ENCODE measurements at places on chromosomes 13 and 19. TPM values are rescaled to one million over a fixed set of nuclear protein-coding genes. Genes with fewer than 3 reads are reported as not detected.
A peak's percentile ranks its signal among the peaks of the same experiment; 100 is the strongest.

IRGC gene
- 218 TPM for total RNA-seq

ZNF793 gene
- total RNA-seq: 33.5 TPM

CELF5 gene
- 3.1 TPM for total RNA-seq

HSPB6 gene
- 57.1 TPM for total RNA-seq

DNA sequence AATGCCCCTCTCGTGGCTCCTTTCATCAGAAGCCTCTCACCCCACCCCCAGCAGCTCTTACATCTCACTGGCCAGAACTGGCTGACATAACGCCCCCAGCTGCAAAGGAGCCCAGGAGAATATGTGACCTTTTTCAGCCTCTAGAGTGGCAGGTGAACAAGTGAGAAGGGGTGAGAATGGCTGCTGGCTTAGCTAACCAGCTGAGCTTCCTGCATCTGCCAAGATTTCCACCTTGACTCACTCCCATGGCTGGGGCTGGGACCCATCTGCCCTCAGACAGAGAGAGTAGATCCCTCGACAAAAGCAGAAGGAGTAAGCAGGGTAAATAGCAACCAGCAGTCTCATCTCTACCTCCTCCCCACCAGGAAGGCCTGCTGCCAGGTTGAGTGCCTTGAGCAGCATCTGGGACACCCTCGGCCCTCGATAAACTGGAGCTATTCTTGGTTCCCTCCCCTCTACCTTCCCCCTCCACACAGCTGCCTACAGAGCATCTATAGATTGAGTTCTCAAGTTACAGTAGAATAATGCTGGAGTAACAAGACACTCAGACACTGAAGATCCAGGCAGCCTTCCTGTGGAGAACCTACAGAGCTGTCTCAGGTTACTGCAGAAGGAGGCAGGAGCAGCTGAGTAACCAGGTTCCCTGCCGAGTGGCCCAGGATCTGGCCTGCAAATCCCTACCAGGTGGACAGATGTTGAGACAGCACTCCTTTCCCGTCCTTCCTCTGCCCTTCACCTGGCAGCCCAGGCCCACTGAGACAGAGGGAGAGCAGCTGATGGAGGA is 15.5 kb downstream of the KASH5 start:
- no peak for DNase-seq
- H3K4me1 ChIP-seq: no peaks in the 10 kb centered on the region
- no peak overlapping the region for H3K27ac ChIP-seq
- no peaks in the 10 kb centered on the region for H3K27me3 ChIP-seq
- no peak overlapping the region for H3K4me3 ChIP-seq

DNA sequence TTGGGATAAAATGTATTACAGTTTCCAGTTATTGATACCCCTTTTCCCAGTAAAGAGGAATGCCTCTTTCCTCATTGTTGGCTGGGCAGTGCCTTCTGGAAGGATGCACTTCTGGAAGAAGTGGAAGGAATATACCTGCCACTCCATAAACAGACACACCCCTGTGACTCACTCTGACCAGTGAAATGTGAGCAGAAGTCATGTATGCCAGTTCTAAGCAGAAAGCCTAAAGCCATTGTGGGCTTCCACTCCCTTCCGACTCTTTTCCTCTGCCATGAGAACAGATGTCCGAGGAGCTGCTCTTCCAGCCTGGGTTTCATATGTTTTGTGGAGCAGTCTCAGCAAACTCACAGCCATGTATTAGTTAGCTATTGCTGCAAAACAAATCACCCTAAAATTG is 166.1 kb upstream of the SERP2 start:
- H3K27me3 ChIP-seq: no peaks in the 10 kb centered on the region
- H3K4me1 ChIP-seq: no peaks in the 10 kb centered on the region
- no peak overlapping the region for H3K4me3 ChIP-seq
- DNase-seq: no peak
- no peak overlapping the region for H3K27ac ChIP-seq
- no peaks in the 10 kb centered on the region for H3K36me3 ChIP-seq

GRCh38 chr13:106357198-106357597 is 178.3 kb downstream of the EFNB2 start:
- H3K27ac ChIP-seq: no peak overlapping the region
- no peak for DNase-seq
- no peaks in the 10 kb centered on the region for H3K36me3 ChIP-seq
- no peaks in the 10 kb centered on the region for H3K4me1 ChIP-seq
- no peak overlapping the region for H3K4me3 ChIP-seq

SLAIN1 gene
- 114 TPM for total RNA-seq

RPL21 gene
- total RNA-seq: 353 TPM

GRCh38 chr13:60369242-60369641 is 27.8 kb upstream of the TDRD3 start:
- H3K4me1 ChIP-seq: no peaks in the 10 kb centered on the region
- H3K27me3 ChIP-seq: no peaks in the 10 kb centered on the region
- H3K36me3 ChIP-seq: no peaks in the 10 kb centered on the region
- no peak overlapping the region for H3K4me3 ChIP-seq

ZNF784 gene
- total RNA-seq: 10.3 TPM

- peak within 1 kb of the TSS; percentile 48 for H3K27ac ChIP-seq
- peak; percentile 51 for DNase-seq
- no peaks in the 10 kb centered on the region for H3K36me3 ChIP-seq
Measured at GRCh38 chr19:4338441-4339355, at the start of gene STAP2. Gene STAP2 (minus strand): TSS chr19:4338827. CDS start chr19:4338753, 74 bp downstream.

IL27RA gene
- total RNA-seq: 3.5 TPM

- DNase-seq: no peak
- H3K4me1 ChIP-seq: no peaks in the 10 kb centered on the region
- no peak overlapping the region for H3K27ac ChIP-seq
- H3K36me3 ChIP-seq: no peaks in the 10 kb centered on the region
- no peak overlapping the region for H3K4me3 ChIP-seq
Measured at GRCh38 chr13:42334329-42334706, 62.4 kb downstream of the AKAP11 start.

- DNase-seq: peak; percentile 36
- H3K27me3 ChIP-seq: no peaks in the 10 kb centered on the region
- no peak within 1 kb of the TSS for H3K27ac ChIP-seq
- H3K36me3 ChIP-seq: no peaks in the 10 kb centered on the region
- peaks cover 21% of the 10 kb centered on the region for H3K4me1 ChIP-seq
Measured at GRCh38 chr19:9936326-9937000, at the start of gene OLFM2. Gene OLFM2 (minus strand): TSS chr19:9936515. CDS start chr19:9936366, 149 bp downstream.

BRD4 gene
- 109 TPM for total RNA-seq
